ENCODE measurements at places on chromosomes 4 and X.
A peak's percentile ranks its signal among the peaks of the same experiment; 100 is the strongest.

GRCh38 chrX:110021258-110022022 lies 18.5 kb downstream of the TMEM164 start:
- no peak for DNase-seq

GRCh38 chrX:3435057-3435456 lies 88.6 kb upstream of the MXRA5 start:
- no peak for DNase-seq

DNA sequence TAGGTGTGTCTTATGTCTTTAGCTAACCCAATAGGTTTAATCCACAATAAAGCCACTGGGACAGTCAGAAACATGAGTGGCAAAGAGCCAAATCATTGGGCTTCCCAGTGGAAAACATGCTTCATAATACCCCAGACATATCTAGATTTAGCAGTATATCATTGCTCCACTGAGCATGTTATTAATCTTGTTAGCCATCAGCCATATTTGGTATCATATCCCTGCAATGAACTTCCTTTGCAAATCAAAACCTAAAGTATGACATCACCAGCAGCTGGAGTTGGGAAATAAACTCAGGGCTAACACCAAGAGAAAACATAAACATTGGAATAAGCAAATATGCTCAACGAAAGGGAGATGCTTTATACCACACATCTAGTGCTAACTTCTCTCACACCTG lies 280.8 kb upstream of the NOCT start:
- no peak for DNase-seq

DNA sequence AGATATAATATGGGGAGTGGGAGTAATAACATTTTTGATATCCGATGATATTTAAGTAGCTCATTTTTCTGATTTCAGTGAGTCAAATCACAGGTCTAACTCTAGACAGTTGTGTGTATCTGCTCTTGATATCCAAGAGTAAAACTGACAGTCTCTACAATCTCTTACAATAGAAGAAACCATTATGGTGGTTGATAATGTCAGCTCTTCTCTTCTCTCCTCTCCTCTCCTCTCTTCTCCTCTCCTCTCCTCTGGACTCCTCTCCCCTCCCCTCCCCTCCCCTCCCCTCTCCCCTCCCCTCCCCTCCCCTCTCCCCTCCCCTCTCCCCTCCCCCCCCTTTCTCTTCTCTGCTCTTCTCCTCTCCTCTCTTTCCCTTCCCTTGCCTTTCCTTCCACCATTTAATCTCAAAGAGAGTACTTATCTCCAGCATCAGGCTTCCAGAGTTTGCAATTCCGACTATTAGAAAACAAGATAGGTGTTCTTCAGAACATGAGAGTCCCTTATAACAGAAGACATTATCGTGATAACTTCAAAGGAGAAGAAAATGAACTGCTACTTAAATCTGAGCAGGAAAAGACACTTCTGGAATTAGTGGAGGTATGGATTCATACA lies 6.2 kb downstream of the TDO2 start:
- DNase-seq: no peak

- peak; percentile 57 for DNase-seq
Measured at GRCh38 chrX:130857207-130857606, 45.8 kb downstream of the ENOX2 start.

DNA sequence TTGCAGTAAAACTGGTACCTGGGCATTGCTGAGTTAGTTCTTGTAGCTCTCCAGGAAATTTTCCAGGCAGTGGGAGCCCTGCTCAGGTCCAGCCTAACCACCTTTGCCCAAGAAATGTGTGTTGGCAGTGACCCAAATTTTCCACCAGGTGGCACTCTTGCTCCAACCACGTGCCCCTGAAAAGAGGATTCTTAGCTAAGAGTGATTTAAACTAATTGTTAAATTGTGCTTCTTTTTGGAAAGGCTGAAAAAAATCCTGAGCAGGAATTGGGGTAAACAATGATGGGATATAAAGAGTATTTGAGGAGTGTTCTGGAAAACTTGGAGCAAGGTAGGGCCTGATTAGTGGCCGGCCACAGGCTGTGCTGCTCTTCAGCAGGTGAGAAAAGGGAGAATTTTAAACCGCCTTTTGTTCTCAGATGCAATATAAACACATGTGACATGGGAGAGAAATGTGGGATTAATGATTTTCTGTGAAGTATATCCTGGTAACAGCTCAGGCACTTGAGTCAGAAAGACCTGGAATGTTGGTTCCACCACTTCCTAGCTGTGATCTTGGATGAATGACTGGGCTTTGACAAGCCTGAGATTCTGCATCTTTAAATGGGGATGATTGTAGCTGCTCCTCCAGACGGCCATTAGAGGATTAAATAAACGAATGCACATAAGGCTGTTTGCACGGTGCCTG lies 219.6 kb downstream of the PTTG2 start:
- peak; percentile 79 for DNase-seq

GRCh38 chr4:58807843-58808615 lies 1697.8 kb upstream of the IGFBP7 start:
- no peak for DNase-seq

- no peak for DNase-seq
Measured at GRCh38 chrX:10756441-10756840, 136.1 kb upstream of the MID1 start.

GRCh38 chr4:59979061-59979460 lies 1221.1 kb upstream of the ADGRL3 start:
- DNase-seq: no peak

DNA sequence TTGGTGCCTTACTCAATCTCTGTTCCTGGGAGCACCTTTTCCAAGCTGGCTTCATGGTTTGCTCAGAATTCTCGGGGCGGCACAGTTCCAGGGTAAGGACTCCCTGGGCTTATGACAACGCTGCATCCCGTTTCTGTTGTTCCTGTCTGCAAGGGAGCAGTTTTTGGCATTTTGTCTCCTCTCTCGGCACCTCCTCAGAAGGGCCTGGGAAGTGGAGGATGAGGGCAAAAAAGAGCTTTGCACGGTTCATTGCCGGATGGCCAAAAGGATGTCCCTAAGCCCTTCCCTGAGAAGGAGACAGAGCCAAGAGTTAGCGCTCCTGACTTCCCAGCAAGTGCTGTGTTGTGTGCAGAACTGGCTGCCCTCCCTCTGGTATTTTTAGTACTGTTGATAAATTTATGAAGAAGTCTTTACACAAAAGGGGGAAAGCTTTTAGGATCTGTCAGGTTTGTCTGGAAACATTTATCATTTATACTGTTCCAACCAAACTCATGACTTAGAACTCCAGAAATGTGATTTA lies 13.4 kb downstream of the SRD5A3 start:
- DNase-seq: no peak

- DNase-seq: peak; percentile 42
Measured at GRCh38 chrX:69387567-69388487, 116.3 kb upstream of the NALF2 start.

DNA sequence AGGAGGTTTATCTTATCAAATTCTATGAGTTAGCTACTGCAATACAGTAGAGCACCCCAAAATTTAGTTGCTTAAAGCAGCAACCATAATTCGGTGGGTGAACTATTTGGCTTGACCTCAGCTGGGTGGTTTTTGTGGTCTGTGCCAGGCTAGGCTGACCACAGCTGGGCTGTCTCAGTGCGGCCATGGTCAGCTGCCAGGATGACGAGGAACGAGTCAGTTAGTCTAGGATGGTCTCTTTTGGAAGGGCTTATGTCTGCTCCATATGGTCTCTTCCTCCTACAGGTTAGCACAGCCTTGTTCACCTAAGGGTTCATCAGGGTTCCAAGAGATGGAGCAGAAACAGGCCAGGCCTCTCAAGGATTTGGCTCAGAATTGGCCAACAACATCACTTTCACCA lies 210.4 kb downstream of the PALLD start:
- no peak for DNase-seq

GRCh38 chrX:63958134-63958865 lies 173.3 kb upstream of the ARHGEF9 start:
- DNase-seq: no peak

DNA sequence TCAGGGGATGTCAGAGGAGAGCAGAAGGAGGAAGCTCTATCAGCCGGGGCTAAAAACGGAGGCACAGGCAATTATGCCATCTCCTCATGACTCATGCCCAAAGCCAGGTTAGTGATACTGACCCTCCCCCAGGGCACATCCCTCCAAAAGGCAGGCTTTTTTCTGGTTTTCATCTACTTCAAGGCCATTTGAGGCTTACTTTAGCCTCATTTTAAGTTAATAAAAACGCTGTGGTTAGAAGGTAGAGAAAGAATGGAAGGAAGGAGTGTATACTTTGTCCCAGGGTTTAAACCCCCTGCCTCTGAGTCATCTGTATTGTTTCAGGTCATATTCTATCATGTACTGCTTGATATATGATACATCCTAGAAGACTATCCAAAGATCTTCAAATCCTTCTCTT lies 89.7 kb upstream of the NDP start:
- no peak for DNase-seq

GRCh38 chr4:151691639-151692442 lies 69.0 kb downstream of the GATB start:
- DNase-seq: no peak

DNA sequence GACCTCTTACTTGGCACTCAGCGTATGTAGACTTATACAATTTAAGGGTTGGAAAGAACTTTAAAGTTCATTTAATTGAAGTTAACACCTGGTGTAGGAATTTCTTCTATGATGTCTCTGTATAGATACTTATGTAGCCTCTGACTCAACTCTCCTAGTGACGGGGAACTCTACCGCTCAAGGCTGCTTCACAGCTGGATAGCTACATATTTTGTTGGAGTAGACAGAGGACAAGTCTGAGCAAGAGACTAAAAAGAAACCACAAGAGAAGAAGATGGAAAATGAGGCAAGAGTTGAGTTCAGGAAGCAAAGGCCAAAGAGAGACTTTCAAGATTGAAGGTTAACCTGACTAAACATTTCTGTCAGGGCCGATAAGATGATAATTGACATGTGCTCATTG lies 52.6 kb downstream of the GPR50 start:
- no peak for DNase-seq

- no peak for DNase-seq
Measured at GRCh38 chrX:10231461-10231860, 74.7 kb downstream of the CLCN4 start.

- DNase-seq: no peak
Measured at GRCh38 chr4:176833400-176834175, 40.9 kb upstream of the VEGFC start.

DNA sequence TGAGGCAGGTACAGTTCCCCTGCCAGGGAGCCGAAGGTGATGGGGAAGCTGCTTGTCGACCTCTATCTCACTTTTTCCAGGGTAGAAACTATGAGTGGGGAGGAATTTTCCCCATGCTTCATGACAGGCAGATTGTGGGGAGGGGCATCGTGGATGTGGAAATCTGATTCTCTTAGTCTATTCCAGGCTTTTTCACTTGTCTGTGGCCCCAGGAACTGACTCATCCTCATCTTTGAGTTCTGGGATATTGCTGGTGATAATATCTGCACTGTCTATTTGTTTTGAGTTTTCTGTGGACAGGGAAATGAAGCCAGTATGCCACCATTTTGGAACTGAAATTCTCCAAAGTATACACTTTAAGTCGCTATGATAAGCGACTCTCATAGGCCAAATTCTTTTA lies 7.6 kb upstream of the TLR2 start:
- DNase-seq: no peak

DNA sequence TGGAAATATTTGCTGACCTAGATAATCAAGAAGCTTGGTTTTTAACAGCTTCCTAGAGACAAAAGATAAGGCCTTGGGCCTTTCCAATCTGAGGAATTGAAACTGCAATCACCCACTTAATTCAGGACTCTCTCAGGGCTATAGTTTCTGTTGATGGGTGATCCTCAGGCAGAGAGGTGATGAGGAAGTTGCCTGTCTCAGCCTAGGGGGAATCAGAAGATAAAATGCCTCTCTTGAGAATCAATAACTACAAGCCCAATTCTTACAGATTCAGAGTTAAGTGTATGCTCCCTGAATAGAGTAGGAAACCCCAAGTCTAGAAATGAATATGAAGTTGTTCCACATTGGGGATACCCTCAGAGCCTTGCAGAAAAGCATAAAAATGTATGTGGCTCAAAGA lies 45.5 kb downstream of the NFKB1 start:
- no peak for DNase-seq
